Tongue (tissue), 3 donors: ENCODE measurements at places on chromosomes 5 and 9. TPM values are rescaled to one million over a fixed set of nuclear protein-coding genes. Genes with fewer than 3 reads are reported as not detected.

The CRB2 gene
- 0.72 TPM for total RNA-seq

The ABLIM3 gene
- 25.4 TPM for total RNA-seq

The MAMDC4 gene
- total RNA-seq: 3.8 TPM

The CEL gene
- 0.41 TPM for total RNA-seq
